ENCODE measurements at places on chromosomes 3 and 15.
A peak's percentile ranks its signal among the peaks of the same experiment; 100 is the strongest.

DNA sequence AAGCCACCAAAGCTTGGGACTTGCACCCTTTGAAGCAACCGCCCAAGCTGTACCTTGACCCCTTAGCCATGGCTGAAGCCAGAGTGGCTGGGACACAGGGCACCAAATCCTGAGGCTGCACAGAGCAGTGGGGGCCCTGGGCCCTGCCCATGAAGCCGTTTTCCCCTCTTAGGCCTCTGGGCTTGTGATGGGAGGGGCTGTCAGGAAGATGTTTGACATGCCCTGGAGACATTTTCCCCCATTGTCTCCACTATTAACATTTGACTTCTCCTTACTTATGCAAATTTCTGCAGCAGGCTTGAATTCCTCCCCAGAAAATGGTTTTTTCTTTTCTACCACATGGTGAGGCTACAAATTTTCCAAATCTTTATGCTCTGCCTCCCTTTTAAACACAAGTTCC lies 522.2 kb downstream of the EDEM1 start:
- no peak for DNase-seq

DNA sequence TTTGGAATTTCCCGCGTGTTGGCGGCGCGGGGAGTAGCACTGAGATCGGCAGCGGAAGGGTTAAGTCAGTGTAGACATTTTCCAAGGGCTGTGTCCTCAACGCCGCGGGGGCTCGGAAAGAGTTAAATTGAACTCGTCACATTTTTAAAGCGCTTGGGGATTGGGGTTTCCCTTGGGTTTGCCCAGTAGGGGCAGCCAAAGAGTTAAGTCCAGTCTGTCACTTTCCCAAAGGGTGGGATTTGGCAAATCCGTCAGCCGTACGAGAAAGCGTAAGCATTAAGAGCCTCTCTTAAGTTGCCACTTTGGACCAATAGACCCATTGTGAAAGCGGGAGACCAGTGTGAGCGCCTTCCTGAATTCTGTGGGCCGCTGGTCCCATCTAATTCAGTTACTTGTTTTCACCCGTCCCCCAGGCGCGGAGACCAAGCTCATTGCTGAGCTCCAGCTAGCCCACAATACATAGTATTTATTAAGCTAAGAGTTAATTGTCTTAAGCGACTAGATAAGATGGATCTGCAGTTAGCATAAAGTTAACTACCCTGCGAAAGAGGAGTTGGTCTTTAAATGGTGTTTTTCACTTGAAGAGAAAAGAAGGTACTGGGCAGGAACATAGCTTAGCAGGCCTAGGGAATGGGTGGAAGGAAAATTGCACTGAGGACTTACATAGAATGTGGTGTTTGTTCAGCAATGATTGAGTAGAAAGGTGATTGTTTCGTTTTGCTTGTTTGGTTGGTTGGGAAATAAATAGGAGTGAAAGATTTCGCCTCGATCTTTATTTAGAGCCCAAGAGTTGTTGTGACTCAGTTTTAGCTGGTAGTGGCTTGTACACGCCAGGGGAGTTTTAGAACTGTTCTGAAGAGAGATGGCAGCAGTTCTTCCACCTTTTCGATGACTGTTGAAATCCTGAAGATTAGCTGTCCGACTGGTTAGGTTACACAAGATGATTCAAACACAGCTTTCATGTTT lies 932 bp downstream of the ARL8B start:
- DNase-seq = peak; percentile 56

DNA sequence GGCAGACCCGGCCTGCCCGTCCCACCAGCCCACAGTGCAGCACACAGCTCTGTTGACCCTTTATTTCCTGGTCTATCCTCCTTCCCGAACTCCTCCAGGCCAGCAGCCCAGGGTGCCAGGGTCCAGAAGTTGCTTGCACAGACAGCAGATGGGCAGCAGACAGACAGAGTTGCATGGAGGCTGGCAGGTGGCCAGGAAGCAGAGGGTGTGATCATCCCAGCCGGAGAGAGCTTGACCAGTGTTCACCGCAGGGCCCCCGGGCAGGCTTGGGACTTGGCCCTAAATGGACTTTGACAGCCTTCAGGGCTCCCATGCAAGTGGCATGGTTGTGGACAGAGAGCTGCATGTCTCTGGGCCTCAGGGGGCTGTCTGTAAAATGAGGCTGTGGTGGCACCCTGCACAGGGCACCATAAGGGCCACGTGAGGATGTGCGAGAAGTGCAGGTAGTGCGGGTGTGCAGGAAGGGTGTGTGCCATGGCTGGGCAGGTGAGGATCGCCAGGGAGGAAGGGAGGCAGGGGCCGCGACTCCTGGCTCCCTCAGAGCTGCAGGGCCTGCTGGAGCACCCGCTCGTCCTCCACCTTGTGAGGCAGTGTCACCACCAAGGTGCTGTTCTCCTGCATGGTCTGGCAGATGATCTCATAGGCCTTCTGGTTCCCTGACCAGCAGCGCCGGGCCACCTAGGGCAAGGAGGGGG lies 6.3 kb upstream of the ZXDC start:
- DNase-seq = no peak

DNA sequence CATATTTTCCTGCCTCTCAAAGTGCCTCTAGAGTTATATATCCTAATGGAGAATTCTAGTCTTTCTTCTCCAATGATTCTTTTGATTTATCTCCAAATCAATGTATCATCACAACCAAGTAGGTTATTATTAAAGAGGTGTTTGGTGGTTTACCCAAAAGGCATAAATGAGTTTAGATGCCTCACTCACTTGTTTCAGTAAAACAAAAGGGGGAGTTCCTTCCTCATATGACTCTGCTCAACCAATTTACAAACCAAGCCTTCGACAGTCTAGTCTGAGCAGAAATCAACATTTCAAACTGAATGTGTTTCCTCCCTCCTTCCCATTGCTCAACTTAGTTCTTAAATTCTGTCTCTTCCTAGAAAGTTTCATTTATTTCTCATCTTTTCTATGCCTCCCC lies 116.5 kb downstream of the TNIK start:
- no peak for DNase-seq

- DNase-seq = no peak
Measured at GRCh38 chr3:130425484-130425883, 80.0 kb downstream of the COL6A5 start.

DNA sequence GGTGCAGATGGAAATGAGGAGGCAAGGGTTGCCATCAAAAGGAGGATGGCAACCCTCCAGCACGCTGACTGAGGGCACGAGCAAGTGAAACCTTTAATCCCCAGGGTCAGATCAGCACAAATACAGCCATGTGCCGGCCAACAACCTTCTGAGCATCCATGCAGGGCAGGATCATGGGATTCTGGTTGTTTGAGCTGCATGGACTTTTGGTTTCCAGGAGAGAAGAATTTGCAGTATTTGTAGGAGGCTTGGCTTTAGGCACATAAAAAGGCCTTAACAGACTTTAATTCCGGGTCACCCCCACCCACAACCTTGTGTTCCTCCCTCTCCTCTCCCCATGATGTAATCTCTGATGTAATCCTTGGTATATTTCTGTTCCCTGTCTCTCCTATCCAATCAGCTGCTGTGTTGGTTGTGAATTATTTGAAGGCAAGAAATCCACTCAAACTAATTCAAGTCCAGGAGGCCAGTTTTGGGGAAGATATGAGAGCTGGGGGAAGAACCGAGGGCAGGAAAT lies 254.3 kb downstream of the SHQ1 start:
- DNase-seq = no peak

GRCh38 chr15:38557921-38558320 lies 6.7 kb downstream of the RASGRP1 start:
- DNase-seq = no peak

DNA sequence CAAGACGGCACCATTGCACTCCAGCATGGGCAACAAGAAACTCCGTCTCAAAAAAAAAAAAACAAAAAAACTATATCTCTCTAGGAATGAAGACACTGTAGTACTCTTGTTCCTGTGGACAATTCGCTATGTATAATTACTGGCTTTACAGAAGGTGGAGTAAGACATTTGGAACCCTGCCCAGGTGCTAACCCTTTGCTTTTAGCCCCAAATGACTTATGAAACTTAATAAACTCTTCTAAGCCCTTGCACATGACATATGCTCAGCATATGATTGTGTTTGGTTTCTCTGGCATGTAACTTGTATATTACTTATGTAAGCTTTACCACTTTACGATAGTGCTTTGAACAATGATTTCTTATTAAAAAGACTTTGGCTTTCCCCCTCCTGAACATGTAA lies 27.3 kb upstream of the PRTG start:
- no peak for DNase-seq

DNA sequence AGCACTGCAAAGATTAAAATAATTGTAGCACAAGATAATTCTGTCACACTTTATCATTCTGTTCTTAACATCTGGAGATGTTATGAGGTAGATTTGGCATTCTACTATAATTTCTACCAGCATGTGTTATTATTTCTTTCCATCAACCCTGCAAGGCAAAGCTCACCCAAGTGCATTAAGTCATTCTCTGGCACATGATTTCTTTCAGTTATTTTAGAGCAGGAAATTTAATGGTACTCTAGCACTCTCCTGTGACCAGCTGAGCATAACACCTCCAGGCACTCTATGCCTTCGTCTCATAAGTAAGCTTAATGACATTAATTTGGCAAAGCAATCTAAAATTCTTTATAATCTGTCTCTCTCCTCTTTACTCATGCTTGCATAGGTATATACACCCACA lies 300.2 kb upstream of the GPR149 start:
- no peak for DNase-seq

- no peak for DNase-seq
Measured at GRCh38 chr3:126340943-126341754, 16.1 kb downstream of the KLF15 start.

- no peak for DNase-seq
Measured at GRCh38 chr15:33742306-33742705, 226.0 kb upstream of the CHRM5 start.

- no peak for DNase-seq
Measured at GRCh38 chr3:108250626-108251025, 28.4 kb upstream of the IFT57 start.

DNA sequence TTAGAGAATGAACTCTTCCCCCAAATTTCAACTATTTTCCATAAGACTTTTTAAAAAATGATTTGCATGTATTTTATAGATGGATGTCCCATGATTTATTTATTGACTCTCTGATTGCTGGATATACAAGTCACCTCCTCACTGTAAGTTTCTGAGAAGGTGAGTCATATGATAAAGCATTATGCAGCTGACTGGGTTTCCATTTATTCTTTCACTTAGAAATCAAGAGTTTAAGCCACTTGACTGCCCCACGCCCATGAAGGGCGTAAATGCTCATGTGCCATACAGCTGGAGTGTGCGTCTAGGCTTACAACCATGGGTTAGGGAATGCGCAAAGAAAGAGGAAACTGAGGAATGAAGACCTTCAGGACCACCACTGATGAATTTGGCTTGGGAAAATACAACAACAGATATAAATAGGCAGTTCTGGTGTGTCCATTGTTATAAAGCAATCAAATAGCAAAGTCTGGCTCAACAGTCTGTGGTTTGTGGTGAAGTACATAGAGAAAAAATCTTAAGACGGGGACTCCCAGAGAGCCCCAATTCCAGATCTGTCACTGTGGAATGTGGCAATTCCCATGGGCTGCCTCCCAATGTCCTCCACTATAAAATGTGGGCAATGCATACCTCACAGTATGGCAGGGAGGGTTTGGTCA lies 20.3 kb downstream of the SLCO2A1 start:
- DNase-seq = no peak

GRCh38 chr3:122305818-122306621 lies 19.0 kb upstream of the CSTA start:
- DNase-seq = no peak

- DNase-seq = no peak
Measured at GRCh38 chr15:69074843-69075224, 60.3 kb downstream of the NOX5 start.

- no peak for DNase-seq
Measured at GRCh38 chr3:11969986-11970385, 34.2 kb upstream of the SYN2 start.

DNA sequence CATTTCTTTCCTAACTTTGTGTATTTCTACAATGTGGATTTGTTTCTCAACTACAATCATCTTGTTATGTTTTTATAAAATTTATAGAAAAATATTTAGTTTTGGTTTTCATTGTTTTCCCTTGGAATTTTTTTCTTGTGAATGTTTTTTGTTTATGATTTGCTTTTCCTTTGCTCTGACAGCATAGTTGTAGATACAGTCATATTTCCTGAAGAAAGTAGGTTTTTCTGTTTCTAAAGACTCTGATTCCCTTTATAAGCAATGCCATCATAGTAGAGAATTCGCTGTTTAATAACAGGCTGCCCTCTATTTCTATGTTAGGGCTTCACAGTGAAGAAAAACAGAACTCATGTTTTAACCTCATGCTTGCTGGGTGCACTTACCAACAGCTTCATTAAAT lies 482.3 kb downstream of the ZBBX start:
- DNase-seq = no peak

- DNase-seq = no peak
Measured at GRCh38 chr3:86800116-86800515, 190.8 kb downstream of the VGLL3 start.

DNA sequence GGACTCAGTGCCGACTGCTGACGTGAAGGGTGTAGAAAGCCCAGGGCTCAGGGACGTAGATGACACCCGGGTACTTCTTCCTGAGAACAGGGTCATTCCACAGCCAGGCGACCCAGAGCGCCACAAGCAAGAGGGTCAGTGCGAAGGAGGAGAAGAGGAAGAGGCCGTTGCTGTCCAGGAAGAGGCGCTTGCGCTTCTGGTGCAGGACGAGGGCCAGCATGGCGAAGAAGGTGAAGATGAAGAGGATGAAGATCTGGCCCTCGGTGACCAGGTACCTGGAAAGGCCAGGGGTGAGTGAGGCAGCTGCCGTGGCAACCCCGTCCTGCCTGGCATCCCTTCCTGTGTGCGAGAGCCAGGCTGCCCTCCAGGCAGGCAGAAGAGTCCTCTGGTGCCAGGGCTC lies 3.0 kb upstream of the CALML4 start:
- DNase-seq = no peak

DNA sequence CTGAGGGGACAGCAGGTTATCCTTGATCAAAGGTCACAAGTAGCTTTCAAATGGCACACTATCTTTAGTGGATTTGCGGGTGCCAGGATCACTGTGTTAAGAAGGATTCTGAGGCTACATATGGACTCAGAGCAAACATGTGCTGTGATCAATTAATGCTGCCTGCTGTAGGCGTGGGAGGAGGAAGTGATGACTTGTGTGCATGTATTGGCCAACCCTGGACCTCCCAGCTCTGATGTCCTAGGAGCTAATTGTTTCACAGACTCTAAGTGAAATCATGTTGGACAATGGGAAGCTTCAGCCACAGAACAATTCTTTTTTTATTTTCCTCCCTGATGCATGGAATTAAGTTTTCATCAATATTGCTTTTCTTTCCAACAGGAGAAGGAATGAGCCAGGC lies 24.4 kb downstream of the FAH start:
- no peak for DNase-seq

DNA sequence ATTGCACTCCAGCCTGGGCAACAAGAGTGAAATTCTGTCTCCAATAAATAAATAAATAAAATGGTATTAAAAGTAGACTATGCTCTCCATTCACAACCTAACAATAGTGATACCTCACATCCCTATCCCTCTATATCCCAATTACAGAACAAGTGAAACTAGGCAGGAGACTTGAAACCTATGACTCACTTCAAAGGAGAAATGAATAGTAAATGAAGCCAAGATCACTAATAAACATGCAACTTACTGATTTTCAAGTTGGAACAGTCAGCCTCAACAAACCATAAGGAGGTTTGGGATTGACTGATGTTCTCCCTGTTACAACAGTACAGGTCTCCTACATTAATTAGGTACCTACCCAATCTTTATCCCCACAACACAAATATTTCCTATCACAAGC lies 103.4 kb downstream of the GSK3B start:
- no peak for DNase-seq
